T-helper 1 cell treated with Interleukin-12 subunit alpha and Interleukin-12 subunit beta and Interleukin-4 antibody, amounts not matched to agents 30 ng/mL and 1 ng/mL, for 36 hours (primary cell): ENCODE measurements at places on chromosomes 2 and 18. TPM values are rescaled to one million over a fixed set of nuclear protein-coding genes. Genes with fewer than 3 reads are reported as not detected.

The DUSP2 gene
- total RNA-seq: 71.0 and 74.7 TPM in 2 replicates

The SH3BP4 gene
- 0.07 and 0.12 TPM in 2 replicates for total RNA-seq

The NPHP1 gene
- total RNA-seq: 0.12 and 0.15 TPM in 2 replicates

The ONECUT2 gene
- 0.02 and 0.20 TPM in 2 replicates for total RNA-seq

The SCN9A gene
- 3.5 and 4.3 TPM in 2 replicates for total RNA-seq

The ZAP70 gene
- total RNA-seq: 346 and 364 TPM in 2 replicates

The PPIG gene
- total RNA-seq: 52.3 and 60.2 TPM in 2 replicates

The KATNAL2 gene
- total RNA-seq: 0.47 TPM in 1 of 2 replicates, not detected in the other

The MALL gene
- total RNA-seq: 0.20 TPM in 1 of 2 replicates, not detected in the other

The AQP12B gene
- not detected in 2 replicates for total RNA-seq

The RAX gene
- total RNA-seq: not detected in 2 replicates

The ACYP2 gene
- total RNA-seq: 11.8 and 12.9 TPM in 2 replicates

The CPLX4 gene
- total RNA-seq: not detected in 2 replicates

The ELOA2 gene
- not detected in 2 replicates for total RNA-seq

The GORASP2 gene
- 81.4 and 84.4 TPM in 2 replicates for total RNA-seq

The CNOT9 gene
- total RNA-seq: 105 and 109 TPM in 2 replicates

The CFAP221 gene
- total RNA-seq: not detected in 2 replicates

The RAD51AP2 gene
- total RNA-seq: not detected in 2 replicates

The TMEM247 gene
- total RNA-seq: not detected in 2 replicates

The LOXHD1 gene
- 0.05 TPM in 1 of 2 replicates, not detected in the other for total RNA-seq

The DNER gene
- total RNA-seq: not detected in 2 replicates

The CELF4 gene
- not detected in 2 replicates for total RNA-seq

The ABCG5 gene
- not detected in 2 replicates for total RNA-seq

The CCDC74B gene
- total RNA-seq: 1.5 and 1.7 TPM in 2 replicates

The BMP10 gene
- total RNA-seq: 0.27 TPM in 1 of 2 replicates, not detected in the other

The GPR45 gene
- not detected in 2 replicates for total RNA-seq

The DLX1 gene
- total RNA-seq: not detected in 2 replicates

The MAP4K3 gene
- total RNA-seq: 7.2 and 11.8 TPM in 2 replicates

The ALPG gene
- not detected in 2 replicates for total RNA-seq

The SLC5A7 gene
- total RNA-seq: not detected in 2 replicates

The IL36RN gene
- not detected in 2 replicates for total RNA-seq

The FASTKD2 gene
- total RNA-seq: 24.0 and 25.0 TPM in 2 replicates

The TUBA4B gene
- total RNA-seq: 0.17 TPM in 1 of 2 replicates, not detected in the other

The SELENOI gene
- total RNA-seq: 37.0 and 37.2 TPM in 2 replicates

The IL36G gene
- total RNA-seq: 0.29 TPM in 1 of 2 replicates, not detected in the other

The TRABD2A gene
- 65.2 and 66.6 TPM in 2 replicates for total RNA-seq

The SPATA3 gene
- total RNA-seq: not detected in 2 replicates

The ZNF521 gene
- total RNA-seq: not detected in 2 replicates

The LIMS1 gene
- total RNA-seq: 81.0 and 82.2 TPM in 2 replicates

The TBR1 gene
- total RNA-seq: 0.05 and 0.10 TPM in 2 replicates

The COLEC11 gene
- total RNA-seq: not detected in 2 replicates

The CCNT2 gene
- 46.6 and 49.7 TPM in 2 replicates for total RNA-seq

The SERPINB12 gene
- total RNA-seq: not detected in 2 replicates

The CCDC121 gene
- 1.0 and 2.2 TPM in 2 replicates for total RNA-seq

The THSD7B gene
- total RNA-seq: not detected in 2 replicates
